ENCODE measurements at places on chromosomes 4 and X. TPM values are rescaled to one million over a fixed set of nuclear protein-coding genes. Genes with fewer than 3 reads are reported as not detected.

GRCh38 chr4:40718586-40718985, 31.2 kb upstream of the NSUN7 start:
- peaks cover 12% of the 10 kb centered on the region for H3K4me1 ChIP-seq
- no peaks in the 10 kb centered on the region for H3K36me3 ChIP-seq
- DNase-seq: no peak
- no peak overlapping the region for H3K4me3 ChIP-seq
- no peaks in the 10 kb centered on the region for H3K27me3 ChIP-seq
- no peak overlapping the region for H3K27ac ChIP-seq

DNA sequence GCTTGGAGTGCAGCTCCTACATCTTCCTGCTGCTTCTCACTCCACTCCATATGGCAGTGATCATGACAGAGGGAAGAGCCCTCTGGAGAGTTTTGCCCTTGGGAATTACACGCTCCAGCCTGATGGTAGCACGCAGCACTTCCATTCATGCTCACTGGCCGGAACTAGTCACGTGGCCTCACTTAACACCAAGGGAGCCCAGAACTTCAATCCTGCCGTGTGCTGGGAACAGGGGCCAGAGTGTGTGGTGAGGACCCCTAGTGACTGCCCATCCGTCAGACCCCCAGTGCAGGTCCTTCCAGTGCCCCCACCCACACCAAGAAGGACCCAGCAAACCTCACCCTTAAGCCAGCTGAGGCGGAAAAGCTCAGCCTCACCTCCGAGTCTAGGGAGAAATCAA, 230.7 kb downstream of the EVC2 start:
- H3K36me3 ChIP-seq: no peaks in the 10 kb centered on the region
- H3K27me3 ChIP-seq: no peaks in the 10 kb centered on the region
- H3K4me1 ChIP-seq: no peaks in the 10 kb centered on the region
- DNase-seq: no peak
- H3K4me3 ChIP-seq: no peak overlapping the region

GRCh38 chrX:119399772-119400101, 601 bp downstream of the SLC25A43 start:
- no peak overlapping the region for H3K27ac ChIP-seq
- no peaks in the 10 kb centered on the region for H3K36me3 ChIP-seq
- peaks cover 7% of the 10 kb centered on the region for H3K4me1 ChIP-seq
- no peak for DNase-seq

GRCh38 chr4:187294861-187295260, 571.2 kb upstream of the FAT1 start:
- no peaks in the 10 kb centered on the region for H3K4me1 ChIP-seq
- H3K27ac ChIP-seq: no peak overlapping the region
- H3K27me3 ChIP-seq: no peaks in the 10 kb centered on the region
- H3K4me3 ChIP-seq: no peak overlapping the region
- DNase-seq: no peak

DNA sequence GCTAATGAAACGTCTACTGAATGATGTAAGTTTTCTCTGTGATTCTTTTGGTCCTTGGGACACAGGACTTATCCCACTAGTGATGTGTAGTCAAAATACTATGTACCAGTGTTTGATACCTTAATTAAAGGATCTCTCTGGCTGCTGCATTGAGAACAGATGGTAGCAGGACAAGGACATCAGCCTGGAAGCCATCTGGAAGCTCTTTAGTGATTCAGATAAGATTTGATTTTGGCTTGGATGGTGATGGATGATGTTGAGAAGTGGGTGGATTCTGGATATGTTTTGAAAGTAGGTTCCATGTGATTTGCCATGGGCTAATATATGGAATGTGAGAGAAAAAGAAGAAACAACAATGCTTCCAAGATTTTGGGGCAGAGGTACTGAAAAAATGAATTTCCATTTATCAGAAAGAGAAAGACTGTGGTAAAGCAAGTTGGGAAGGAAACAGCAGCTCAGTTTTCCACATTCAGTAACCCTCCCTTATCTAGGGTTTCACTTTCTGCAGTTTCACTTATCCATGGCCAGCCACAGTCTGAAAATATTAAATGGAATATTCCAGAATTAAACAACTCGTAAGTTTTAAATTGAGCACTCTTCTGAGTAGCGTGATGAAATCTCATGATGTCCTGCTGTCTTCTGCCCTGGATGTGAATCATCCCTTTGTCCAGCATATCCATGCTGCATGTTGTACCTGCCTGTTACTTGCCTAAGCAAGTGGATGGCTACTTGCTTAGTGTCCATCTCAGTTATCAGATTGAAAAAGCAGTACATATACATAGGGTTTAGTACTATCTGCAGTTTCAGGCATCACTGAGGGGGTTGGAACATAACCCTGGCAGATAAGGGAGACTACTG, 15.6 kb downstream of the CD38 start:
- H3K4me3 ChIP-seq: no peak overlapping the region
- no peaks in the 10 kb centered on the region for H3K36me3 ChIP-seq
- H3K4me1 ChIP-seq: no peaks in the 10 kb centered on the region
- no peak for DNase-seq

- H3K4me1 ChIP-seq: no peaks in the 10 kb centered on the region
- H3K4me3 ChIP-seq: no peak overlapping the region
- no peaks in the 10 kb centered on the region for H3K36me3 ChIP-seq
- H3K27me3 ChIP-seq: no peaks in the 10 kb centered on the region
- no peak for DNase-seq
- H3K27ac ChIP-seq: no peak overlapping the region
These were observed 66.1 kb downstream of the AGTR2 start for GRCh38 chrX:116236666-116237065.

DNA sequence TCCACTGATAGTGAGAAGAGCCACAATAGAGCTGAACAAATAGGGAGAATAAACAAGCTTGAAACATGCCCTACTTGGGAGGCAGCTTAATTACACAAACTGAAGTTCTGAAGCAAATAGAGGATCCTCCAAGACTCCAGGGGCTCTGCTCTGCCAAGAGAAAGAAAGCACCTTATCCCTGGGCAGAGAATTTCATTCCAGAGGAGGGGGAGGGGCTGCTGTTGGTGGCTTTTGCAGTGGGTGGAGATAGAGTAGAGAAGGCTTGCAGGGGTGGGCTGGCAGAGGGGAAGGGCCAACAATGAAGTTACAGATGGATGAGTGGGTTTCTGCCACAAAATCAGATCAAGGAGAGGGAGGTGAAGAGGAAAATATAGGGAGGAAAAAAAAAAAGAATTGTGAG, 1.0 kb upstream of the LPAR4 start:
- H3K36me3 ChIP-seq: no peaks in the 10 kb centered on the region
- no peak for DNase-seq
- no peak overlapping the region for H3K4me3 ChIP-seq
- H3K27me3 ChIP-seq: no peaks in the 10 kb centered on the region
- H3K27ac ChIP-seq: no peak overlapping the region
- no peaks in the 10 kb centered on the region for H3K4me1 ChIP-seq

GRCh38 chrX:133229361-133229760, 11.2 kb upstream of the TFDP3 start:
- no peak for DNase-seq
- H3K36me3 ChIP-seq: no peaks in the 10 kb centered on the region
- H3K27ac ChIP-seq: no peak overlapping the region
- H3K4me3 ChIP-seq: no peak overlapping the region
- no peaks in the 10 kb centered on the region for H3K27me3 ChIP-seq
- H3K4me1 ChIP-seq: no peaks in the 10 kb centered on the region

DNA sequence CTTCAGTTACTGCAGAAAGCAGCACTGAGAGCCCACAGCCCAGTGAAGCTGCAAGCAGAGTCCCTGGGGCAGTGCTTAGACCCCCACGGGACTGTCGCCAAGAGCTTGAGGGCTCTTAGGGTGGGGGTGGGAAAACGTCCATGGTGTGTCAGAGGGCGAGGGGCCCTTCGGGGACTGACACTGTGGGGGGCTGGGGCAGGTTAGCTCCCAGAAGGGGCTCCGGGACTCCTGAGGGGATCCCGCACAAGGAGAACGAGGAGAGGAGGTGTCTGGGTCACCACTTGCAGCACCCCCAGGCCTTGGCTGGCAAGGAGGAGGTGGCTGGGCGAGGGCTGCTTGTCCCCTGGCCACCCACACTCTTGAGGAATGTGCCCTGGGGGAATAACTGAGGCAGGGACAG, 20.8 kb downstream of the NAT8L start:
- H3K36me3 ChIP-seq: no peaks in the 10 kb centered on the region
- H3K27ac ChIP-seq: no peak overlapping the region
- H3K27me3 ChIP-seq: no peaks in the 10 kb centered on the region
- DNase-seq: no peak
- no peaks in the 10 kb centered on the region for H3K4me1 ChIP-seq

DNA sequence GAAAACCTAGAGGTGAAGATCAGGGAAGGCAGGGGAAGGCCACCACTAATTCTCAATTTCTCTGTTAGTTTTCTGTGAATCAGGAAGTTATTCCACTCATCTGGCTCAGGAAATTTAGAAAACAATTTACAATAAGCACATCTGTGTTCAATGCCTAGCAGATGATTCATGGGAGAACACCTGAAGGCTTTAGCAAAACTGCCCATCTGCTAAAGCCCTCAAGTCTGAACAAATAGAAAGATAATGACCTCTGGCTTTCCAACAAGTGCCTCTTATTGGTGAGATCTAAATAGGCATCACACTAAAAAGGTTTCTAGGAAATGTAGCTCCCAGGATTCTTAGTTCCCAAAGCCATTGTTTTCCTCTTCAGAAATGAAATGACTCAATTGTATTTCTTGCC, 122.1 kb upstream of the GNPDA2 start:
- no peaks in the 10 kb centered on the region for H3K36me3 ChIP-seq
- no peaks in the 10 kb centered on the region for H3K27me3 ChIP-seq
- H3K4me3 ChIP-seq: no peak overlapping the region
- H3K27ac ChIP-seq: no peak overlapping the region
- DNase-seq: no peak

GRCh38 chrX:24526616-24527015, 61.5 kb downstream of the PDK3 start:
- H3K36me3 ChIP-seq: no peaks in the 10 kb centered on the region
- no peak overlapping the region for H3K4me3 ChIP-seq
- no peak for DNase-seq
- no peaks in the 10 kb centered on the region for H3K27me3 ChIP-seq
- no peak overlapping the region for H3K27ac ChIP-seq

DNA sequence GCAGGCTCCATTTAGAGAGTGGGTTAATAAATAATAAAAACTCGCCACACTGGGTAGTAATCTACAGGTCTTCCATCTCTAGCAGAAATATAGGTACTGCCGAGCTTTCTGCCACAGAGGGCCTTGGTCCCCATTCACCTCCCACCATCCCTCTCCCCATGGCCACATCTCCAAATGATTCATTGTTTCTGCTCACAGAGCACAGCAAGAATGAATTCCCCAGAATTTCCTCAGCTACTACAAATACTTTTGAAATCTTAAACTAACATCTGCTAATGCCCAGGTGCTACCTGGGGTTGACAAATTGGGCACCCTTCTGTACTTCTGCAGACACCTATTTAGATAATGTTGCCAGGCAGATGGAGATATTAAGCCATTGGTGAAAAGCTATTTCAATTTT, 5.1 kb downstream of the PHEX start:
- H3K27me3 ChIP-seq: no peaks in the 10 kb centered on the region
- H3K27ac ChIP-seq: no peak overlapping the region
- no peaks in the 10 kb centered on the region for H3K36me3 ChIP-seq
- H3K4me1 ChIP-seq: no peaks in the 10 kb centered on the region
- no peak overlapping the region for H3K4me3 ChIP-seq

- peak overlapping the region; percentile 52 for H3K27ac ChIP-seq
- H3K4me1 ChIP-seq: peaks cover 42% of the 10 kb centered on the region
- no peaks in the 10 kb centered on the region for H3K36me3 ChIP-seq
- peak; percentile 71 for DNase-seq
These were observed 327.4 kb downstream of the PPP3CA start for GRCh38 chr4:101019941-101020401.

GRCh38 chr4:123361195-123361861, 35.3 kb upstream of the SPRY1 start:
- H3K4me3 ChIP-seq: no peak overlapping the region
- no peaks in the 10 kb centered on the region for H3K4me1 ChIP-seq
- no peaks in the 10 kb centered on the region for H3K27me3 ChIP-seq
- no peak for DNase-seq
- H3K27ac ChIP-seq: no peak overlapping the region

- no peak for DNase-seq
- H3K36me3 ChIP-seq: no peaks in the 10 kb centered on the region
- no peak overlapping the region for H3K27ac ChIP-seq
- H3K4me3 ChIP-seq: no peak overlapping the region
These were observed 196.7 kb downstream of the MID1 start for GRCh38 chrX:10423716-10424115.

GRCh38 chr4:44421330-44422065, 27.1 kb downstream of the KCTD8 start:
- H3K27me3 ChIP-seq: no peaks in the 10 kb centered on the region
- H3K36me3 ChIP-seq: no peaks in the 10 kb centered on the region
- no peak for DNase-seq
- H3K27ac ChIP-seq: no peak overlapping the region
- H3K4me1 ChIP-seq: no peaks in the 10 kb centered on the region

The TCP11X2 gene
- not detected for polyA plus RNA-seq

DNA sequence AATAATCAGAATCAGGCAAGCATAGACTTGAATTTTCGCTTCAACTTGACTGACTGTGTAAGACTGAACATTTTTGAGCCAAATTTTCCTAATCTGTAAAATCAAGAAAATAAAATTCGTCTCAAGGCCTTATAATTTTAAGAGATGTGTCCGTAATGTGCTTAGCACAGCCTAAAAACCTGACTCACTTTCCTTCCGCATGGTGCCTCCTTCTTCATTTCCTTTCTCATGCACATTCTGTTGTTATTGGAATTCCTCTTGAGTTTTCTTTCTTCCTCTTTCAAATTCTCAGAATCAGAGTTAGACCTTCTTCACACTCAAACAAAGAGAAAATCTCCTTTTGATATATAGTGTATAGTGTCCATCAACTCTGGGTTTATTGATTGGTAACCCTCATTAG, 208.9 kb upstream of the SLIT2 start:
- H3K4me1 ChIP-seq: no peaks in the 10 kb centered on the region
- no peak overlapping the region for H3K27ac ChIP-seq
- no peak overlapping the region for H3K4me3 ChIP-seq
- no peaks in the 10 kb centered on the region for H3K27me3 ChIP-seq
- DNase-seq: no peak
- H3K36me3 ChIP-seq: no peaks in the 10 kb centered on the region

- H3K36me3 ChIP-seq: no peaks in the 10 kb centered on the region
- DNase-seq: peak; percentile 40
- H3K4me1 ChIP-seq: peaks cover 8% of the 10 kb centered on the region
- peak overlapping the region; percentile 88 for H3K27ac ChIP-seq
- H3K27me3 ChIP-seq: no peaks in the 10 kb centered on the region
- H3K4me3 ChIP-seq: peak overlapping the region; percentile 96
These were observed 585 bp upstream of the SEC24D start for GRCh38 chr4:118836301-118837120.

The PDGFRA gene
- polyA plus RNA-seq: not detected

The TREX2 gene
- polyA plus RNA-seq: 0.77 TPM

DNA sequence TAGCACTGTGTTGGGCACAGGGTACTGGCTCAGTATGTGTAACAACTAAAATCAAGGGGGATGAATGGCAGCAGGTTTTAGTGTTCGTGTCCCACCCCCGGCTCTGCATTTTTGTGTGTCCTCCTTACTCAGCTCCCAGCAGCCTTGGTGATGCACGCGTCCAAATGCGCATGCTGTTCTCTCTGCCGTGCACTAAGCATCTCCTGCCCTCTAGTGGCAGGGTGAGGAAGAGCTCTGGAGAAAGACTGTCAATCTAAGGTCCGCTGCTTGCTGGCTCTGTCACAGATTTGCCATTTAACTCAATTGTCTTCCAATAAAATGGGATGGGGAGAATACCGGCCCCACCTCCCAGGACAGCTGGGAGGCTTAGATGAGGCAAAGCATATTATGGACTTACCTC, 61.4 kb downstream of the WFS1 start:
- no peak for DNase-seq
- no peaks in the 10 kb centered on the region for H3K36me3 ChIP-seq

- no peaks in the 10 kb centered on the region for H3K36me3 ChIP-seq
- no peak for DNase-seq
- no peak overlapping the region for H3K27ac ChIP-seq
- no peaks in the 10 kb centered on the region for H3K4me1 ChIP-seq
- H3K27me3 ChIP-seq: no peaks in the 10 kb centered on the region
- H3K4me3 ChIP-seq: no peak overlapping the region
These were observed 91.2 kb upstream of the GPR50 start for GRCh38 chrX:151085207-151085606.

Measured in CD8-positive, alpha-beta memory T cell (primary cell).